ENCODE measurements at places on chromosomes 7 and 10.

DNA sequence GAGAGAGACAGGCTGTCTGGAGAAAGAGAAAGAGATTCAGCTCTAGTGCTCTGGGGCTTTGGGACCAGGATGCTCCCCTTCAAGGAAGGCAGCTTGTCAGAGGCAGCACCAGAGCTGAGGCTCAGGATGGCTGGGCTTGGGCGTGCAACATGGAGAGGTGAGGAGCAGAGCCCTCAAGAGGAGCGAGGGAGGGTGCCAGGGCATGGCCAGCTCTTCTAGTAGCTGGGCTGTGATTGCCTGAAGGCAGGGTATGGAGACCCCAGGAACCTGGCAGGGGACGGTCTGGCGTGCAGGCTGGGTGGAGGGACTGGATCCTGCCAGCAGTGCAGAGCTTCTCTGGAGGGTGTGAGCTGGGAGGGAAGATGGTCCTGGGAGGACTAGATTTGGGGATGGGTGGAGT is 40.2 kb downstream of the ANTXRL start:
- DNase-seq, result no peak

GRCh38 chr7:70237831-70238575 is 639.7 kb downstream of the AUTS2 start:
- no peak for DNase-seq

DNA sequence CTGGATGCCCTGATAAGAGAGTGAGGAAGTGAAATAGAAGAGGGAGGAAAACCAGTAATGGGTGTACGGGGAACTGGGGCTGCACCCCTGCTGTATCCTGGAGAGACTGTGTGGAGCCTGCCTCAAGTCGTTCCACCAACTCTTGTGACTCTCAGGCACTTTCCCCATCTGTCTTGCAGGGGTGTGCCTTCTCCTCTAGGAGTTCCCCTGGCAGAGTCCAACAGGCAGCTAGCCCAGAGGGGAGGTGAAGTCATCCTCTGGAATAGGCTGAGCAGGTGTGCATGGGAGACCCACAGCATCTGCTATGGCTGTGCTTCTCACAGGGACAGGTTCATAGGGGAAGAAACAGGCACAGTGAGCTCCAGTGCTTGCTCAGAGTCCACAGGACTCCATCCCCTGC is 46.8 kb downstream of the WIPF3 start:
- no peak for DNase-seq

DNA sequence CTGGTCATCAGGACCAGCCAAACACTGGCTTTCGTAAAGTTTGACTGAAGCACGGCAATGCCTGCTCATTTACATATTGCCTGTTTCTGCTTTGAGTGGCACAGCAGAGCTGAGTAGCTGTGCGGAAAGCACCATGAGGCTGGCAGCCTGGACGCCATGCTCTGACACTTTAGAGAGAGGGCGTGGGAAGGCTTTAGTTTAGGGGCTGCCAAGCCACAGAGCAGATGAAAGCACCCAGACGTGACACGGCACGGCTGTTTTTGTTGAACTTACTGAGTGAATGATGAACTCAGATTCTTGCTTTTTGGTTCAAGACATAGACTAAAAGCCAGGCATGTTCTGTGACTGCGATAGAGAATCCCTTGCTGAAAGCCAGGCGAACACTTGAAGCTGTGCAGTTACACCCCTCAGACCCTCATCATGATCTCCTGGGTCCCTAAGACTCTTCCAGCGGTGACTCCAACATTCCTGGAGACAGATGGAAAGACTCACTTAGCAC is 182.1 kb downstream of the ZMYND11 start:
- DNase-seq, result no peak

GRCh38 chr10:9796564-9796963 is 1221.1 kb upstream of the CELF2 start:
- no peak for DNase-seq

GRCh38 chr10:95026461-95026860 is 42.8 kb downstream of the CYP2C8 start:
- no peak for DNase-seq

DNA sequence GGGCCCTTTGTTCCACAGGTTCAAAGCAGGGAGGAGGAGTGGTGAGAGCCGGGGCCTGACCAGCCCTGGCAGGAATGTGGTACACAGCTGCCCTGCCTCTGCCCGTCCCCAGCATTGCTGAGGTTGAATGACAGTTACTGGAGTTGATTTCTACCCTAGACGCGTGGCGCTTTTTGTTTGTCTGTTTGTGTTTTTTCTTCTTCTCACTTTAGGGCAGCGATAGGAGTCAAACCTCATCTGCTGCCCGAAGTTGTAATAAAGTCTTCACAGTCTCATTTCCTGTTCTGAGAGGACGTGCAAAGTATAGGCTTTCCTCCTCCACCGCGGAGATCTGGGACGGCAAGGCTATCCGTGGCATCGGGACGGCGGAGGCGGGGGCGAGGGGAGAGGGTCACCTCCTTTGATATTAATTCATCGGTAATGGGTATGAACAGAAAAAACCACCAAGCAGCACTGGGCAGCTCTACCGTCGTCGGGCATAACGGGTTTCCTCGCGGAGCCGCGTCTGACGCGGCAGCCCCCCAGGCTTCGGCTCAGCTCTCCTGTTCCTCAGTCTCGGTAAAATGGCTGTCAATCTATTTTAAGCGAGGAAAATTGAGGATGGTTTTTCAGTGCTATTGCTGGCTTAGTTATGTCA is 160.8 kb downstream of the LRMDA start:
- DNase-seq, result no peak

DNA sequence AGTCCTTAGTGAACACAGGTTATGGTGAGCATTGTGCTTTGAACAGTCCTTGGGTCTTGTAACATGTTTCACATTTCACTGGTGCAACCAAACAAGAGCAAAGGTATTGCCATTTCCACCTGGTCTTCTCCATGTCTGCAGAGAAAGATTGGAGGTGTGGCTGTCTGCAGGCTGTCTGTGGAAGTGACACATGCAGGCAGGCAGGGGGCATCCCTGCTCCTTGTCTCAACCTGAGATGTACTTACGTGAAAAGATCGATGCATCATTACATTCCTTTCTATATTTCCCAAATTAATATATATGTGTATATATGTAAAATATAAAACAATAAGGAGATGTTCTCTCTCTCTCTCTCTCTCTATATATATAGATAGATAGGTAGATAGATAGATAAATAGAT is 54.3 kb downstream of the LRRC18 start:
- no peak for DNase-seq

GRCh38 chr10:101364721-101365120 is 10.8 kb downstream of the BTRC start:
- no peak for DNase-seq

- DNase-seq, result no peak
These were observed 9.6 kb downstream of the ESYT2 start for GRCh38 chr7:158819571-158820203.

DNA sequence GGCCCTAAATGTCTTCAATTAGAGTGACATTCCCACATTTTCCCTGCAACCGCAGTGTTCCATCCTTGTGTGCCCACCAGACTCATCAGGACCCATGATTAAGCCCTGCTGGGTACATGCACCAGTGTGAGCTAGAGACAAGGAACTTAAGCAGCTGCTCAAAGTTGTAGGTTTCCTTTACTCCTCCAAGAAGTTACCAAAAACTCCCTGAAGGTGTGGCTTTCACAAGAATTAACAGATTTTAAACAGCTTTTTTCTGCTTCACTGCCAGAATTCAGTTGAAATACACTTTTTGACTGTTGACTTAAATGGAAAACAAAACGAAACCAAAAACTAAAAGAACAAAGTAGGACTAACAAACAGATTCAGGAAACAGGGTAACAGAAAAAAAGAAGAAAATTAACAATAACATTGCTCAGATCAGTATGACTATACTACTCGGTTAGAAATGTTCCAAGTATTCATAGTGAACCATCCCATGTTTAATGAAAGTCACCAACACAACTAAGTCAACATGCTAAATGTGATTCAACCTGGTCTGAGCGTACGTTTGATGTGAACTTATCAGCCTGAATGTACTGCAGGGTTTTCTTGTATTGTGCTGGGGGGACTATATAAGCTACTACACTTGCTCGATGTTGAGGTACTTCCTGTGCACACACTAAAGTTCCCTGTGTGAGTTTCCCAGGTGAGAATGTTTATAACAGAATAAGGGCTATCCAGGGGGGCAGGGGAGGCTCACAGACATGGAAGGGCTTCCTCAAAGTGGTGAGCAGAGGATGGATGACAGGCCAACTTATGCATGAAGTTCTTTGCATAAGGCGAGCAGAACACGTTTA is 22.2 kb downstream of the SLC37A3 start:
- no peak for DNase-seq

GRCh38 chr7:92137557-92137956 is 3.3 kb upstream of the CYP51A1 start:
- DNase-seq, result no peak

DNA sequence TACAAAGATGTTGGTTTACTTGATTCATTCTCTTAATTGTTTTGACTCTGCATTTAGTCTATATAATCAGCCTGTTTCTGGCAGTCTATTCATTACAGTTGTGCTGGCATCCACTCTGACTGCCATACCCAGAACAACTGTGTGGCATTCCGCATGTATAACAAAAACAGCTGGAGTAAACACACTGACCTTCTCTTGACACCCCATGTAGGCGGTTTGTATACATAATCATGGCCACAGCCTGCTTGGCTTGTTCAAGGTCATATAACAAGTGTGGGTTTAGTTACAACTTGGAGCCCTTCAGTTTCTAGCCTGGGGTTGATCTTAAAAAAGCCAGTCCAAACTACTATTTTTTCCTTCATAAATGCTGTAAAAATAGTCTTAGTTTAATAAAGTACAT is 70.9 kb downstream of the MBL2 start:
- no peak for DNase-seq

- no peak for DNase-seq
These were observed 3.8 kb downstream of the GRM3 start for GRCh38 chr7:86647385-86648094.

DNA sequence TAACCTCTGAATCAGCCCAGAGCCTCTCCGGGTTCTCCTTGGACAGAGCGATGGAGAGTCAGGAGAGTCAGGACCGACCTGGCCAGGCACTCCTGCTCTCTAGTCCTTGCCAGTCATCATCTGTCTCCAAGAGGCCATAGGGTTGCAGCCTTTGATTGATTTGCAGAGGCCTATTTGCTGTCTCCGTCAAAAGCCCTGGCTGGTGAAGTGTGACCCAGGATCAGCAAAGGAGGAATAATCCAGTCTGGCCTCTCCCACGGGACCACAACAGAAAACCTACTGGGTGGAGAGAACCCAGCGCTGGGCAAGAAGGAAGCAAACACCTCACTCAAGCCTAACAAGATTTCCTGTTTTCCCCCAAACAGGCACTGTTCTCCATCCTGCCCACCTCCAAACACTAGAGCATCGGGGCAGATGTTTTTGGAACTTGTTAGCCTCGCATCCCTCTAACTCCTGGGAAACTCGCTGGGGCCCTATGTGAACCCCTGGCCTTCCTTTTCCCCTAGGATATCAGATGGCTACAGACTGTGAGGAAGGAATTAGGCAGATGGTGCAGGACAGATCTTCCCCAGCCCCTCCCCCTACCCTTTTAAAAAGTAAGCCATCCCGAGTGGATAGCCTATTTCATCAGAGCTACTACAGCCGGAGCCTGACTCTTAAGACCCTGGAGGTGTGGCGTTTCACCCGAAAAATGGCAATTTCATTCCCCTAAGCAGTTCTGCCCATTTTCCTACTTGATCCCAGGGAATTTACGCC is 54.3 kb downstream of the PODXL start:
- DNase-seq, result no peak

GRCh38 chr10:133568287-133568614 is 2.9 kb upstream of the SYCE1 start:
- DNase-seq, result no peak

DNA sequence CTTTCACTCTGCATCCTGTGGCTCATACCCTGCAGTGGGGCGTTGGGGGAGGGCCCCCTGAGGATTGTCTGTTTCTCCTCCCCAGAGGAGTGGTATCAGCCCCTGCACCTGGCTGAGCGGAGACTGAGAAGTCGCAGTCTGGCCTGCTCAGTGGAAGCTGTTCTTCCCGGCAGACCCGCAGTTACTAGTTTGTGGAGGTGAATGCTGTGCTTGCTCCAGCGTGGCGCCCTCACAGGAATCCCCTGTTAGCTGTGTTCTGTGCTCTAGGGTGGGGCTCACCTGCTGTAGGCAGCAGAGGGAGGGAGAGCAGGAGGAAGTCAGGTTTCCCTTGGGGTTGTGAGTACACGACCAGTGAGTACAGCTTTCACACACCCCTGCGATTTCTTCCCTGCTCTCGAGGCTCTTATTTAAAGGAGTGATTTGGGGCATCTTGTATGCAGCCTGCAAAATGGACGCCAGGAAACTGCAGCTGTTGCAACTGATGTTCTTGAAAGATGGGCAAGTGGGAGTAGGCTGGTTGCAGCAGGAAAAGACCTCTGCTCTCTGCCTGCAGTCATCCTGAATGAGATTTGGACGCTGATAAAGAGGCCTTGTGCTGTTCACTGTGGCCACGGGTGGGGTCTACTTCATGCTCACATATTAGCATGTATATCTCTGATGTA is 66.4 kb downstream of the HK1 start:
- DNase-seq, result no peak

- no peak for DNase-seq
These were observed 32.8 kb upstream of the STRIP2 start for GRCh38 chr7:129401228-129401966.

DNA sequence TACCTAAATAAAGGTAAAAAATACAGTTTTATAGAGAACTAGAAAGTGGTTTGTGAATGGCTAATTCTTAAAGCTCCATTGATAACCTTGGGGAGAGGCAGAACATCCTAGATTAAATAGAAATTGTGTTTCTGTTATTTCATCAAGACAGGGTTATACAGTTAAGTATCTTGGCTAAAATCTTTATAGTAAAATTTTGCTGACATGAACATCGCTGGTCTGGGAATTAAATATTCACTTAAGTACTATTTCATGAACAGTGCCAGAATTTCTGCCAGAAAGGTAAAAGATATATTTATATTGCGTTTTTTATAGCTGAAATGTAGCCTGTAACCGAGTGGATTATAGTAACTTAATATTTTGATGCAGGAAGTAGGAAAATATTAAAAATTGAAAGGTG is 53.7 kb upstream of the HBP1 start:
- no peak for DNase-seq

DNA sequence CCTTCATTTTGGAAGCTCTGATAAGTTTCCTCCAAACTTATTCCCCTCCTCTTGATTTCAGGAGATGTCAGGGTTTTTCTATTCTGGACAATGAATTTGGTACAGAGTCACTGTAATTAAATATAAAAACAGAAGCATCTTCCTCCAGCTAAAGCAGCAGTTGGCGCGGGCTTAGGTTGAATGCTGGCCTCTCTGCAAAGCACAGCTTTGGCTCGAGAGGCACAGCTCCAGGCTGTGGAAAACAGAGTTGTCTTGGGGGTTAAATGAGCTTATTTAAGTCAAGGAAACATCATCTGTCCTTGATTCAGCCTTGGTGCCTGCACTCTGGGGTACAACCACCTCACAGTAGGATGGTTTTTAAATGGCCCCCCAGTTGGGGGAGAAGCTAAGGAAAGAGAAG is 35.0 kb upstream of the PDCD4 start:
- no peak for DNase-seq
